ENCODE measurements at places on chromosomes 1 and 21. TPM values are rescaled to one million over a fixed set of nuclear protein-coding genes. Genes with fewer than 3 reads are reported as not detected.

- no peaks in the 10 kb centered on the region for H3K27me3 ChIP-seq
- H3K4me3 ChIP-seq: no peak overlapping the region
- no peaks in the 10 kb centered on the region for H3K36me3 ChIP-seq
- no peaks in the 10 kb centered on the region for H3K4me1 ChIP-seq
- DNase-seq: no peak
Measured at GRCh38 chr1:198636391-198636790, 2.4 kb upstream of the PTPRC start.

The AKNAD1 gene
- total RNA-seq: not detected

DNA sequence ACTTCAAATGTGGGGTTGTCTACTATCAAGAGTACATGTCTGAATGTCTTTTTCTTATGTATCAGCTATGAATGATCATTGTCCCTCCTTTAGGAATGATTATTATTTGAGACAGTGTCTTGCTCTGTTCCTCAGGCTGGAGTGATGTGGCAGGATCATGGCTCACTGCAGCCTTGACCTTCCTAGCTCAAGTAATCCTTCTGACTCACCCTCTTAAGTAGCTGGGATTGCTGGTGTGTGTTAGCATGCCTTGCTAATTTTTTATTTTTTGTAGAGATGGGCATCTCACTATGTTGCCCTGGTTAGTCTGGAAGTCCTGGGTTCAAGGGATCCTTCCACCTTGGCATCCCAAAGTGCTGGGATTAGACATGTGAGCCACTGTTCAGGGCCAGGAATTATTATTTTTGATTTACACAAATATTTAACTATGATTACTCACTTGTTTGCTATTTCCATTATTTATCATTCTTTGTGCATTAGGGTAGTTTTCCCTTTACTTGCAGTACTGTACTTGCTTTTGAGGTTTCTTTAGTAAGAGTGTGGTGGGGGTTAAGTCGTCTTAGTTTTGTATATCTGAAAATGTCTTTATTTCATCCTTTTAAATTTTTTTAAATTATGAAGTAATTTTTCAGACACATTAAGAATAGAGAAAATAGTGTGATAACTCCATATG, 12.8 kb downstream of the S100A7 start:
- no peak overlapping the region for H3K27ac ChIP-seq
- no peaks in the 10 kb centered on the region for H3K36me3 ChIP-seq
- H3K27me3 ChIP-seq: peaks cover 8% of the 10 kb centered on the region

DNA sequence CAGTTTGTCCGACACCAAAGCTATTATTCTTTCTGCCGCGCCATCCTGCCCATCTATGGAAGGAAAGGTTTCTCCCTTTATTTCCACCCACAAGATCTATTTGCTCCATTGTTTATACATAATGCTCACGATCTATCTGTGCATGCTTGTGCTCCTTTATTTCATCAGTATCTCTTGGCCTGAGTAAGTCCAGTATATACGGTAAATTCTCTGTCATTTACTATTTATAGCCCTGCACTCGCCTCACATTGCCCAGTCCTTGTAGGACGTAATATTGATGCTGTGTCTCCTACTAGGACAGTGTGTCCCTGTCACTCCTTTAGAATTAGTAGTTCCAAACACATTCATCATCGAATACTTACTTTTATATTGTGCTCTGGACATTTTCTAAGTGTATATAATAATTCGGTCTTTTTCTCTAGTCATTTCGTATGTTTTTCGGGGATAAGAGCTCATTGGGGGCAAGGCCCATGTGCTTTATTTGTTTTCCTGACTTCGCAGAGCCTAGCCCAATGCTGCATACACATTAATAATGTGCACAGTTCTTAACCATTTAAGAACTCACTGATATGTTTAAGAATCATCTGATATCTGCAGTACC, 3.1 kb upstream of the NID1 start:
- H3K4me3 ChIP-seq: no peak overlapping the region
- H3K27me3 ChIP-seq: peaks cover 23% of the 10 kb centered on the region
- H3K36me3 ChIP-seq: no peaks in the 10 kb centered on the region
- DNase-seq: no peak
- H3K4me1 ChIP-seq: peaks cover 35% of the 10 kb centered on the region

DNA sequence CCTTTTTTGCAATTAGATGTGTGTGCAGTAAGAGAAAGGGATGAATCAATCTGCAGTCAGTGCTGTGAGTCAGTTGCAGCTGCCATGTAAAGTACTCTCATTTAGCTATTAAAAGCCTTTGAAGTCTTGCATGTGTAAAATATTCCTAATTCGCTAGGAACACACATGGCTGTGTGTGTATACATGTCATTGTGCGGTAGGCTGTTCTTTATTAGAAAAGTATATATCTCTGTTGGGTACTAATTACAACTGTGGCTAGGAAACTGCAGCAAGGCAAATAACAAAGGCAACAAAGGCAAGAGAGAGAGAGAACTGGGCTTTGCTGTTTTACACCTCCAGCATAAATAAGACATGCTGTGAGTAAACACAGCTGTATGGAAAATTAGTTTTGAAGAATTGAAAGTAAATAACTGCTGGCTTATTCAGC, 41.7 kb downstream of the EPB41 start:
- no peaks in the 10 kb centered on the region for H3K27me3 ChIP-seq
- DNase-seq: no peak
- no peaks in the 10 kb centered on the region for H3K36me3 ChIP-seq
- no peak overlapping the region for H3K27ac ChIP-seq

DNA sequence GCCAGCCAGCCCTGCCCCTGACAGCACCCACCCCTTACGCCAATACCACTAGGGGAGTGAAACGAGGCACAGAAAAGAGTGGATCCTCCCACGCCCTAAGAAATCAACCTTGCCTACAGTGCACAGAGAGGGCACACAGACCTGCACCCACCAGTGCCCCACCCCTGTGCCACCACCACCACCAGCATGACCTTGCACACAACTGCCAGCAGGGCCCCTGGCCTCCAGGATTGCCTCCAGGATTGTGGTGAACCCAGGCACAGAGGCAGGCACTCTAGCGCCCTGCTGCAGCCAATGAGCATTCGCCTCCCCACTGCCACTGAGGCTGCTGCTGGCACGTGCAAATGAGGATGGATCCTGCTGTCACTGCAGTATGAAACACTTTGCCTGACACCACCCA, 23.5 kb upstream of the SGIP1 start:
- H3K27me3 ChIP-seq: no peaks in the 10 kb centered on the region
- H3K36me3 ChIP-seq: no peaks in the 10 kb centered on the region
- DNase-seq: no peak
- no peak overlapping the region for H3K4me3 ChIP-seq
- no peaks in the 10 kb centered on the region for H3K4me1 ChIP-seq

DNA sequence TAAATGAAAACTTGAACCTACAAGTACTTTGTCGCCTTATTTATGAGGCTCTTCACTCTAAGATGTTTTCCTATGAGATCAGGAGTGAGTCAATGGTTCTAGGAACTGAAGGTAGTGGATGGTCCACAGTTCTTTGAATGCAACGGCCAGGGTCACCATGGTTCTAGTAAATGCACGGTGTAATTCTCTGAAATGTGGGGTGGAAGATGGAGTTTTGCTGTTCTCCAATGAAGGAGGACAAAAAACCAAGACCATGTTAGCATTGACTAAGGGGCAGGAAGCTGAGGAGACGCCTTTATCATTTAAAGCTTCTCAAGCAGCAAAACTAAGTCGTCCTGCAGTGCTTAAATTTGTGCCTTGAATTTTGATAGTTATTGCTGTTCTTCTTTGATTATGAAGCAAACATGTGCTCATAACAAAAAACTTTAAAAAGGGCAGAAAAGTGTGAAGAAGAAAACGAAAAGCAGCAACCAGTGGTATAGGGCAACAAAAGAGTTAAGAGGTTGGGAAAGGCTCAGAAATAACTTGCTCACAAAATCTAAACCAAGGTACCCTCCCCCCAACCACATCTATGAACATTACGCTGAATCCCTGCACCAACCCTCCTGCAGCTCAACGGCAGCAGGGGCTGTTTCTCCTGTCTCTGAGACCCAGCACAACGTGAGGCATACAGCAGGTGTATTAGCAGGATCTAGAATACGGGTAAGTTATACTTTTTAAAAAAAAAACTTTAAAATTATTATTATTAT, 85.0 kb downstream of the MRPL37 start:
- H3K4me1 ChIP-seq: peaks cover 96% of the 10 kb centered on the region
- H3K36me3 ChIP-seq: peaks cover 5% of the 10 kb centered on the region
- H3K27ac ChIP-seq: no peak overlapping the region
- no peaks in the 10 kb centered on the region for H3K27me3 ChIP-seq
- no peak overlapping the region for H3K4me3 ChIP-seq
- DNase-seq: no peak

- no peaks in the 10 kb centered on the region for H3K36me3 ChIP-seq
- DNase-seq: peak; percentile 18
- no peak overlapping the region for H3K4me3 ChIP-seq
- H3K27ac ChIP-seq: no peak overlapping the region
Measured at GRCh38 chr1:36665478-36666080, 182.9 kb upstream of the CSF3R start.

DNA sequence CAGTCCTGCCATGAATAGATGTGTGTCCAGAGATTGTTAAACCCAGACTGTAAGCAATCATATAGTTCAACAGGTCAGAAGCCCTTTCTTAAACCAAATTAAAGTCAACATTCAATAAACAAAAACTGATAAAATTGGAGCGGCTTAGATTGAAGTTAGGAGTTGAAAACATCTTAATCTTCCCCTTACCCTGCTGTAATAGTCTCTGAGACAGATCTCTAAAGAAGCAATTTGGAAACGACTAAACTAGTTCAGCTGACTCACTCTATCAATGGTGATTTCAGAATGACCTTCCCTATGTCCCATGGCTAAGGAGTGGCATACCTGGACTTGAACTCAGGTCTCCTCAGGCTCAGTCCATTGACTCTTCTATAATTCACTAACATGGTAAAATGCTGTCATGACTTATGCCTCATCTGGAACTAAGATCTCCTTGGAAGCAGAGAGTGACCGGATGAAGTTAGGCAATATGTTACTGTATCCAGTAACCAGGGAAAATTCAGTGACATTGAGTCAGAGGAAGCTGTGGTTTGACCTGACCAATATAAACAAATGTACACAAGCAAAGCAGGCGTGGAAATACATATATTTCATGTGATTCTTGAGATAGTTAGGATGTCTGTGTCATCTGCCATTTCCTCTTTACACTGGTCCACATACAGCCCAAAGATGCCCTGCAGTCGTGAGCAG, 30.1 kb downstream of the SGIP1 start:
- no peak for DNase-seq
- H3K4me1 ChIP-seq: no peaks in the 10 kb centered on the region
- H3K4me3 ChIP-seq: no peak overlapping the region
- no peaks in the 10 kb centered on the region for H3K27me3 ChIP-seq

GRCh38 chr1:246860401-246860800, 71.3 kb downstream of the AHCTF1 start:
- H3K36me3 ChIP-seq: peaks cover 94% of the 10 kb centered on the region
- no peak overlapping the region for H3K27ac ChIP-seq
- no peak for DNase-seq
- H3K27me3 ChIP-seq: no peaks in the 10 kb centered on the region

The ENAH gene
- 154 TPM for total RNA-seq

The UBASH3A gene
- total RNA-seq: not detected

The NTMT2 gene
- not detected for total RNA-seq

The RASAL2 gene
- 18.7 TPM for total RNA-seq

The ZNF593OS gene
- not detected for total RNA-seq

- H3K4me3 ChIP-seq: no peak overlapping the region
- no peak for DNase-seq
- H3K36me3 ChIP-seq: no peaks in the 10 kb centered on the region
- H3K27me3 ChIP-seq: no peaks in the 10 kb centered on the region
Measured at GRCh38 chr1:196501760-196502428, 106.3 kb downstream of the KCNT2 start.

The HRNR gene
- total RNA-seq: not detected

DNA sequence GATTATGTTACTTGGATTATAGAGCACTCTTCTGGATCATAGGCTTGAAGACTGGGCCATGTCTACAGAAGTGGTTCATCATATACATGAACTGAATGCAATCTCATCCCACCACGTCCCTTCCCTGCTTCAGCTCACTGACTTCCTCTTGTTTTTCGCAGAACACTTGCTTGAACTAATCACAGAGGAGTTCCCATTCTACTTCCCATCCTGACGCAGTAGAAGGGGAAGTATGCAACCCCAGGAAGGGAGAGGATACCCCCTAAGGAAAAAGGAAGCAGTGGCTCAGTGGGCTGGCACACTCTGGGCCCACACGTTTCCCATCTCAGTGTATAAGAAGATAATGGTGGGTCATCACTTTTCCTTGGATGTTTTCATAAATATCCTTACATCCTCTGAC, 36.2 kb downstream of the CASQ2 start:
- H3K4me3 ChIP-seq: no peak overlapping the region
- peaks cover 10% of the 10 kb centered on the region for H3K4me1 ChIP-seq
- H3K27ac ChIP-seq: no peak overlapping the region
- H3K27me3 ChIP-seq: no peaks in the 10 kb centered on the region
- H3K36me3 ChIP-seq: peaks cover 7% of the 10 kb centered on the region
- DNase-seq: no peak

The P3R3URF gene
- total RNA-seq: not detected

The SH2D2A gene
- not detected for total RNA-seq

DNA sequence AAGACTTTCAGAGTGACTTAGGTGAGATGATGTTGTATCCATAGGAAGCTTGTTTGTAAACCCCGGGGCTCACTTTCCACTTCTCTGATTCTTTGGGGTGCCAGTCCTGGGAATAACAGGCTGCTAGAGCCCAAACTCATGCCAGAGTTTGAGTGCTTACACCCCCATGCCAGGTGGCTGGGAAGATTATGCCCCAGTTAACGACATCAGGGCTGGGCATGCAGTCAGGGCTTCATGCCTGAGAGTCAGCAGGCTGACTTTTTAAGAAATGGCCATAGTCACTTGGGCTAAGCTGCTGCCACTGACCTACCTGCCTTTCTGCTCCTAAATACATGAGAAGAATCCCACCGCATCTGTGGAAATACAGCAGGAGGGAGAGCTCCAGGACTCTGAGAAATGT, 425.6 kb upstream of the VAMP3 start:
- no peaks in the 10 kb centered on the region for H3K27me3 ChIP-seq
- H3K4me3 ChIP-seq: no peak overlapping the region
- no peak overlapping the region for H3K27ac ChIP-seq
- H3K36me3 ChIP-seq: no peaks in the 10 kb centered on the region

DNA sequence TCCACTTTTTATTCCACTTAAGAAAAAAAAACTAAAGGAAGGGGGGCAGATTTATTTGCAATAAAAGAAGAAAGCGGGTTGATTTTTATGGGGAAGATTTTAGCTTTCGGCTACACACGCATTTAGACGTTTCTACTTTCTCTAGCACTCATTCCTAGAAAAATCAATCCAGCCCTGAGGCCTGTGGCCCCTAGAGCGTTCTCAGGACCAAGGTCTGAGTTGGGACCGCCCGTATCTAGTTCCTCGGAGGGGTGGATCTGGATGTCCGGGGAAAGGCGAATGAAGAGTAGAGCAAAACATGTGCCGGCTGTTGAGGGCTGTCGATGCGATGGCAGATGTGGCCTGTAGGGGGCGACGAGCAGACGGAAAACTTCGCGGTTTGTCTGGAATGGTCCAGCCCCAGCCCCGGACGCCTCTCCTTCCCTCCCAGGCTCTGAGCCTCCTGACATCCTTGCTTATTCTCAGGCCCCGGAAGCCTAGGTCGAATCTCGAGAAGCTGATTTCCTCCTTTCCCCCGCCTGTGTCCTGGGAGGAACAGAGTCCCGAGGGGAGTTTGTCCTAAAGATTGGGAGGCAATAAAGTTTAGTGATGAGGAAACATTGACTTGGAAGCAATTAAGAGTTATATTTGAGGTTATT, 5.2 kb downstream of the FOXD3 start:
- peaks cover 35% of the 10 kb centered on the region for H3K4me1 ChIP-seq
- no peak overlapping the region for H3K4me3 ChIP-seq
- peak; percentile 92 for DNase-seq
- no peak overlapping the region for H3K27ac ChIP-seq

- no peak overlapping the region for H3K27ac ChIP-seq
- H3K4me1 ChIP-seq: no peaks in the 10 kb centered on the region
- H3K4me3 ChIP-seq: no peak overlapping the region
- peaks cover 100% of the 10 kb centered on the region for H3K36me3 ChIP-seq
- H3K27me3 ChIP-seq: no peaks in the 10 kb centered on the region
Measured at GRCh38 chr1:51792864-51793263, 85.7 kb downstream of the NRDC start.

The DESI2 gene
- total RNA-seq: 15.6 TPM

Measured in stomach (tissue), 19 donors.